ENCODE measurements at places on chromosomes 1 and 21.

DNA sequence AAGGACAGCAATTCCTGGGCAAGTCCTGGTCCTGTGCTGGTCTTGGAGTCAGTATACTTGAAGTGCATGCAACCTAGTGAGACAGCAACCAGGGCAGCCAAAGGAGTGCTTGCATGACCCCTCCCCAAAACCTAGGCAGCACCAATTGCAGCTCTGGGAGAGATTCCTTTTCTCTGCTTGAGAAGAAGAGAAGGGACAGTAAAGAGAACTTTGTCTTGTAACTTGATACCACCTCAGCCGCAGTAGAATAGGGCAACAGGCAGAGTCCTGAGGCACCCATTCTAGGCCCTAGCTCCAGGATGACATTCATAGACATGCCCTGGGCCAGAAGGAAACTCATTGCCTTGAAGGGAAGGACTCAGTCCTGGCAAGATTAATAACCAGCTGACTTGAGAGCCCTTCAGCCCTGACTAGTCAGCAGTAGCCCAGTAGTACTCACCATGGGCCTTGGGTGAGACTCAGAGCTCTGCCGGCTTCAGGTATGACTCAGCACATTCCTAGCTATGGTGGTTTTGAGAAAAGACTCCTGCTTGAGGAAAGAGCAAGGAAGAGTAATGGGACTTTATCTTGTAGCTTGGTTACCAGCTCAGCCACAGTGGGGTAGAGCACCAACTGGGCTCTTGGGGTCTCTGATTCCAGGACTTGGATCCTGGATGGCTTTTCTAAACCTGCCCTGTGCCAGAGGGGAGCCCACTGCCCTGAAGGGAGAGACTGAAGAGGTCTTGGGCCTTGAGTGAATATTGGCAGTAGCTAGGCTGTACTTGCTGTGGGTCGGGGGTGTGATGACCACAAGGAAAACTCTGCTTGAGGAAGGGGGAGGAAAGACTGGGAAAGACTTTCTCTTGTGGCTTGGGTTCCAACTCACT, 51.7 kb upstream of the ACADM start:
- no peak overlapping the region for H3K27ac ChIP-seq
- no peak for DNase-seq
- no peaks in the 10 kb centered on the region for H3K27me3 ChIP-seq
- H3K4me3 ChIP-seq: no peak overlapping the region
- H3K4me1 ChIP-seq: no peaks in the 10 kb centered on the region

DNA sequence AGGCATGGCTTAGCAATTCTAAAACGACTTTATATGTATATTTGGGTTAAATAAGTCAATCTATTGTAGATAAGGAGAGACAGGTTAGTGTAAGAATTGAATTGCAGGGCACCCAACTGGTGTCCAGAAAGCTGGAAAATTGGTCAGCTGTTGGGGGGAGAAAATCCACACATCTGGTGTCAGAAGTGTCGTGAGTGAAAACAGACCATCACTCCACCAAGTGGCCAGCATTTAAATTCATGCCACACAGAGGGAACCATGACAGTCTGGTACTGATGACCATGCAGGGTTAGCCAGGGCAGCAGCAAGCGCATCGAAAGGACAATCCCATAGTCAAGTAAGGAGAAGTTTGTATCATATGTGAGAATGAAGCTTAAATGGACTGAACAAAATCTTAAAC, 11.7 kb downstream of the LAX1 start:
- no peak for DNase-seq
- H3K27ac ChIP-seq: no peak overlapping the region
- no peaks in the 10 kb centered on the region for H3K27me3 ChIP-seq
- H3K4me3 ChIP-seq: no peak overlapping the region
- H3K36me3 ChIP-seq: no peaks in the 10 kb centered on the region

GRCh38 chr1:10678852-10679251, 117.6 kb downstream of the CASZ1 start:
- peak overlapping the region; percentile 96 for H3K27ac ChIP-seq
- H3K4me1 ChIP-seq: peaks cover 4% of the 10 kb centered on the region
- DNase-seq: no peak
- H3K4me3 ChIP-seq: no peak overlapping the region
- no peaks in the 10 kb centered on the region for H3K36me3 ChIP-seq

- DNase-seq: no peak
- H3K4me1 ChIP-seq: no peaks in the 10 kb centered on the region
- no peak overlapping the region for H3K4me3 ChIP-seq
- H3K36me3 ChIP-seq: no peaks in the 10 kb centered on the region
- H3K27ac ChIP-seq: no peak overlapping the region
Observed at GRCh38 chr1:220552672-220553260, 24.8 kb downstream of the MARK1 start.
